ENCODE measurements at places on chromosomes 3 and 15.
A peak's percentile ranks its signal among the peaks of the same experiment; 100 is the strongest.

DNA sequence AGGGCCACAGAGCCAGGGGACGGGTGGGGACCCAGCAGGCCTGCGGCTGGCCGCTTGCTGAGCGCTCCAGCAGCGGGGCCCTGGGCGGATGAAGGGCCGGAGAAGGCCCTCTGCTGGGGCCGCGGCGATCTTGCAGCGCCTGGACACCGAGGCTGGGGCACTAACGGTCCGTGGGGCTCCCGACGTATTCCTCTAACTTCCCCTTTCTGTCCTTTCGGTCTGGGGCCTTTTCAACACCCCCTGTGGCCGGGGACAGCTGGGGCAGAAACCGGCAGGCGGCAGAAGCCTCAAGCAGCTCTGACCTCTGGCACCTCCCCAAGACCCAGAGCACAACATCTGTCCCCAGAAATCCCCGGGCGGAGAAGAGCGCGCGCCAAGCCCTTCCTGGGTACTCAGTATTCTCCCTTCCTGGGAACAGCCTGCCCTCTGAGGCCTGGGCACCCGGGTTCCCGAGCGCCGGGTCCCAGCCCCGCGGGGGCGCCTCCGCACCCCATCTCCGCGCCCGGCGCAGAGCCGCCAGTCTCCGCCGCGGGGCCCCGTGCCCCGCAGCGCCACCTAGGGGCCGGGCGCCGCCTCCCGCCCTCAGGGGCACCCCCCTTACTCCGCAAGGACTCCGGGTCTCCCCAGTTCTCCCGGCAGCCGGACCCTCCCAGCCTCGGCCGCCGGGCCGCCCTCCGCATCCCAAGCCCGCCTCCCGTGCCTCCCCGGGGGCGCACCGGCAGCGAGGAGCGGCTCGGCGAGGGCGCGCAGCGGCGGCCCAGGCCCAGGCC, 582 bp upstream of the SLCO3A1 start:
- DNase-seq, result peak; percentile 50

DNA sequence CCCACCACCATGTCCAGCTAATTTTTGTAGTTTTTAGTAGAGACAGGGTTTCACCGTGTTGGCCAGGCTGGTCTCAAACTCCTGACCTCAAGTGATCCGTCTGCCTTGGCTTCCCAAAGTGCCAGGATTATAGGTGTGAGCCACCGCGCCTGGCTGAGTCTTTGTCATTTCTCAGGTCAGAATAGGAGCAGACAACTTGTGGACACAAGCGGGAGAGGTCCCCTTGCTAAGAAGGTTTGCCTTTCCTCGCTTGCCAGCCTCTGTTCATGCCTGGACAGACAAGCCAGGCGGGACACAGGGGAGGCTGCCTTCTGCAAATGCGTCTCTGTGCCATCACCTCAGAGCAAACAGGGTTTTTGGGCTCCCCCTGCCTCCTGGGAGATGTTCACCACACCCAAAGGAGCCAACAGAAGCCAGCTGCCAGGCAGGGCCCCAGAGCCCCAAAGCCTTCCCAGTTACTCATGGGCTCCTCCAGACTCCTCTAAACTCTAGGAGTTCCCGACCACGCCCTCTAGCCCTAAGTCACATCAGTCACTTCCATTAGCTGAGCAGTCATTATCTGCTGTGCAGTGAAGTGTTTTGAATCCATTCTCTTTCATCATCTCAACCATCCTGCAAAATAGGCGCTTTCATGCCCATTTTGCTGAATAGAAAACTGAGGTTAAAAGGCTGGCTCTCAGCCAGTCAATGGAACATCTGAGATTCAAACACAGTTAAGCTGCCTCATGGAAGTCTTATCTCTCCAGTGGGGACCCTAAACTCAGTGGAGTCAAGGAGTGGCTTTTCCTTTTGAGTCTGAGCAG, 245.0 kb downstream of the UACA start:
- no peak for DNase-seq

DNA sequence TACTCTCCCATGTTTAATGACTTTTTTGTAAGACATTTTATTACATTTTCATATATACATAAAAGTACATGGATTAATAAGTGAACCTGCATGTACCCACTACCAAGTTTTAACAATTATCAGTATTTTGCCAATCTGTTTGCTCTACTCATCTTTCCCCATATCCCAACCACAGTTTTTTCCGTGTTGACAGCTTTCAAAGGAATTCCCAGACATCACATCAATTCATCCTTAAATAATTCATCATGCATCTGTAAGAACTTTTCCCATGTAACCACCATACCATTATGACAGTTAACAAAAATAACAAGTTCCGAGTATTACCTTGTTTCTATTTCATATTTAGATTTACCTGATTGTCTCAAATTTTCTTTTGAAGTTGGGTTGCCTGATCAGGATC, 436.7 kb downstream of the PDCD6IP start:
- no peak for DNase-seq

DNA sequence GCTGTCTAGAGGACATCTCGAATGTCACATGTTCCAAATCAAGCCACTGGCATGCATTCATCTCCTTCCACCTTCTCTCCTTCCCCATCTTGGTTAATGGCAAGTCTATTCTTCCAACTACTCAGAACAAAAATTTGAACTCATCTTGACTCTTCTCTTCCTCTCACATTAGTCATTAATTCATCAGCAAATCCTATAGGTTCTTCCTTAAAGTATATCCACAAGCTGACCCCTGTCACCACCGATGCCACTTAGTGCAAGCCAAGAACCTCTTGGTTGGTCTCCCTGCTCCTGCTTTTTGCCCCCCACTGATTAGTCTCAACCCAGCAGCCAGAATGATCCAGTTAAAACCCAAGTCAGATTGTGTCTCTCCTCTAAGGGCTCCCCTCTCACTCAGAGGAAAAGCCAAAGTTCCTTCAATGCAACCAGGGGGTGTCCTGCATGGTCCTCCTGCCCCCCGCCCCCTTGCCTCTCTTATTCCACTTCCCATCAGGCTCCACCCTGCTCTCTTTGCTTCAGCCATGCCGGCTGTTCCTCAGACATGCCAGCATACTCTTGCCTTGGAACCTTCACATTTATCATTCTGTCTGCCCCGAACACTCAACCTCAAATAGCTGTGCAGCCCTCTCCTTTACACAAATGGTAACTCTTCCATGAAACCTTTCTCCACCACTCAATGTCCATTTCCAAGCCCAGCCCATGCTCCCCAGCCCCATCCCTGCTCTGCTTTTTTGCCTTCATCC, 1.0 kb upstream of the GALNT15 start:
- peak; percentile 58 for DNase-seq

GRCh38 chr3:9135930-9136525, 113.4 kb downstream of the SRGAP3 start:
- no peak for DNase-seq

DNA sequence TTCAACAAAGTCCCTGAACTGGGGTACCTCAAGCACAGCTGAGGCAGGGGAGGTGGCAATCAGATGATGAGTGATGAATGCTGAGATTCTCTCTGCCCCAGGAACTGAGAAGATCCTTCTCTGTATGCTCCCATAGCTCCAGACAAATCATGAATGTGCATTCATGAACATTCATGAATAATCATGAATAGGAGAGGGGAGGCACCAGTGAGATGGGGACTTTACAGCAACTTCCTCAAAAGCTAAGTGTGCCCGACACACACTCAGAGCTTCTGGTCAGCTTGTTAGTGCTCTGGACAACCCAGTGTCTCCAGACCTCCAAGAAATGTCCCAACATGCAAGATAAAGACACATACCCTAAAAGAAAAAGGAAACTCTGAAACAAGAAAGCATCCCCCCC, 24.3 kb downstream of the LRRC2 start:
- DNase-seq, result no peak

DNA sequence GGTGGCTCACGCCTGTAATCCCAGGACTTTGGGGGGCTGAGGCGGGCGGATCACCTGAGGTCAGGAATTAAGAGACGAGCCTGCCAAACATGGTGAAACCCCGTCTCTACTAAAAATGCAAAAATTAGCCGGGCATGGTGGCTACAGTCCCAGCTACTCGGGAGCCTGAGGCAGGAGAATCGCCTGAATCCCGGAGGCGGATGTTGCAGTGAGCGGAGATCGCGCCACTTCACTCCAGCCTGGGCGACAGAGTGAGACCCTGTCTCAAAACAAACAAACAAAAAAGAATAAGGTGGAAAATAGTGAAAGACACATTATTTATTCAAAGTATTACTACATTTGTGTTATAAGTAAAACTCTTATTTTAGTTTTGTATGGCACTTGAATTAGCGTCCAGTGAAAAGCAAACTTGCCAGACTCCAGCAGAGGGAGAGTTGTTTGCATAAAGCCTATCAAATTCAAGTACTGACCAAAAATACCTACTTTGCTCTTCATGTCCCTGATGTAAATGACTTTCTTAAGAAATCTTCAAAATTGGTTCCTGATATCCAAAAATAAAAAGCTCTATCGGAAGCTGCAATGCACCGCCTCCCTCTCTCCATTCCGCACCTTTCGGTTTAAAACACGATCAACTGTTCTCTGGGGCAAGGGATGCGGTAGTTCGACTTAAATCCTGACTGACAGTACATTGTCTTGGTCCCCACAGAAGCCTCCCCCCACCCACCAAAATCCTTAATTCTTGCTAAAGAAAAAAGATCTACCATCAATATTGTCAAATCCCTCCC, 1.2 kb downstream of the TRPM7 start:
- peak; percentile 2 for DNase-seq

DNA sequence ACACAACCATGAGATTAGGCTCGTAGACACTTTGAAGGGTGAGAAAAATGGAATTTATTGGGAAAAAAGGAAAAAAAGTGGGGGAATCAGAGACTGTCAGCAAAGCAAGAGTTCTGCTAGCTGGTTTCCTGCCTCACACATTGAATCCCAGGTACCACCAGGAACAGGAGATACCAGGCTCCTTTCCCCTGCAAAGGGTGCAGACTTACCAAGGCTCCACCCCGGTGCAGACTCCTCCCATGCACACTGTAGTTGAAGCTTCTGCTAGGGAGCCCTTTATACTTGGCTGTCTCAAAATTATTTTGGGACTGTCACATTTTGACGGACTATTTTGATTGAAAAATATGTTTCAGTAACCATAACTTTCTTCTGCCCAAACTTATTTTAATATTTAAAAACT, 819.9 kb upstream of the GBE1 start:
- DNase-seq, result no peak

GRCh38 chr3:116048991-116049390, 396.3 kb downstream of the LSAMP start:
- DNase-seq, result no peak

- DNase-seq, result peak; percentile 90
These were observed 17.5 kb downstream of the STAC start for GRCh38 chr3:36397841-36398240.

- DNase-seq, result peak; percentile 9
These were observed 432 bp upstream of the RAD54L2 start for GRCh38 chr3:51538115-51538458.

Data from fibroblast of upper back skin (primary cell).